Activated naive CD4-positive, alpha-beta T cell treated with anti-CD3 and anti-CD28 coated beads, Interleukin-2, amount 50 U/mL, for 16 hours (primary cell): ENCODE measurements at places on chromosomes 13 and 19.

DNA sequence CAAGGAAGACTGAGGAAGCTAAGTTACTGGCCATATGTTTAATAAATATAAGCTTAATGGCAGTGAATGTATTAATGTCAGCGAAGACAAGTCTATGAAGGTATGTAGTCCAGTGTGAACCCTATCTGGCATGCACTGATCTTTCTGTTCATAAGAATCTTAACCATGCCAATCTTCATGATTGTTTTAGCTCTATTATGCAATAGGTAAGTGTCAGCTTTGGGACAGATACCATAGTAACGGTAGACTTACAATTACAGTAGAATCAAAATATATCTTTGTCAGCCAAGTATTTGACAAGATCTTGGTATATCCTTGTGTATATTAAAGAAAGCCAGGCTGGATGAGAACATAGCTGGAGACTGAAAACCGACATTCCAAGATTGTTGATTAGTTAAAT lies 428.5 kb downstream of the SPRY2 start:
- no peak for DNase-seq

- no peak for DNase-seq
These were observed 367.0 kb downstream of the MYO16 start for GRCh38 chr13:108996430-108996829.

GRCh38 chr13:27965343-27965739 lies 3.8 kb downstream of the CDX2 start:
- DNase-seq, result no peak

DNA sequence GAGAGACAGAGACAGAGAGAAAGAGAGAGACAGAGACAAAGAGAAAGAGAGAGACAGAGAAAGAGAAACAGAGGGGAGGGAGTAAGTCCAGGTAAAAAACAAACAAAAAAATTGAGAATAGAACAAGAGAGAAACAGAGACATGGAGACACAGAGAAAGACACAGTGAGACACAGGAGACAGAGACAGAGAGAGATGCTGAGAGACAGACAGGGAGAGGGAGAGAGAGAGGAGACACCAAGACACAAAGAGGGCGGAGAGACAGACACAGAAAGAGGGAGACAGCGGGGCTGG lies 5.8 kb upstream of the PROZ start:
- no peak for DNase-seq

GRCh38 chr13:79458436-79458835 lies 22.5 kb upstream of the NDFIP2 start:
- no peak for DNase-seq

- no peak for DNase-seq
These were observed 11.9 kb downstream of the ZIC5 start for GRCh38 chr13:99959540-99960230.

DNA sequence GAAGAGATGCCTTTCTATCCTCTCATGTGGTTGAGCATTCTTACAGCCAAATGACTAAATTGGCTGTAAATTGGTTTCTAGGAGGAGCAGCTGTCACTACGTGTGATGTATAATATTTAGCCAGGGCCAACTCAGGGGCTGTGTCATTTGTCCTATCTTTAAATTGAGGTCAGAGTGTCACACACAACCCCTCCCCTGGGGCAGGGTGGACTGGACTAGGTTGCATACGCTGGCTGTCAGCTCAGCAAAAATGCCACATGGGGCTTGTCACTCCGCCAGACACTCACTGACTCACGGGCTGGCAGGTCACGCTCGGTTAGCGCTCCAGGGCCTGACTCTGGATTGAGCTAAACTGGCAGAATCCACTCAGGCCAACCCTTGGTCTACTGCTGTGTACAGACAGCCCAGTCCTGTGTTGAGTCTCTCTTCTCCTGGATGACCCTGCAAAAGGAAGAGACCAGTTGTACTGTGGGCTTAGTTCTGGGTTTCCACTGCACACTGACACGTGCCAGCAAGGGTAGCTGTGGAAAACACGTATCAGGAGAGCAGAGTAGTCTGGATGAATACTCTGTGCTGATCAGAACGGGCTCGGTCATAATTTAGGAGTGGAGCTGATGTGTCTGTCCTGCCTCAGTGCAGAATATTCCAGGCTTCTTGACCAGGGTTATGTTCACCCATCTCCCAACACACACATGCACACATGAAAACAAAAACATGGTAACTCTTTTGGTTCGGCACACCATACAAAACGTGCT lies 29.1 kb downstream of the SHISA2 start:
- DNase-seq, result no peak

DNA sequence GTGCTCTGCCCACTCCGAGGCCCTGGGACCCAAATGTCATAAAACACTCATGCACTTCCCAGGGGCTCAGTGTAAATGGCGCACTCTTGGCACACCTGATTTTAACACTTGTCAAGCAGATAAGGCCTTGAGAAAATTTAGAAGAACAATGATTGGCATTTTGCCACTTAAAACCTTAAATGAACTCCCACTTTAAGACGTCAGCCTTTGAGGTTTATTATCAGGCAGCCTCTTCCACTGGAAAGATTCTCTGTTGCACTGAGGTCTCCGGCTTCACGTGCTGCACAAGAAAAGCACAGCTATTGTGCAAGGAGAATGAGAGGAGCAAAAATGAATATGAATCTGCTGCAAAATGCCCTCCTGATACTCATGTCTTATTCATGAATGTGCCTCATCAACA lies 38.5 kb upstream of the ATP11A start:
- no peak for DNase-seq
